ENCODE measurements at places on chromosomes 2 and 18.

DNA sequence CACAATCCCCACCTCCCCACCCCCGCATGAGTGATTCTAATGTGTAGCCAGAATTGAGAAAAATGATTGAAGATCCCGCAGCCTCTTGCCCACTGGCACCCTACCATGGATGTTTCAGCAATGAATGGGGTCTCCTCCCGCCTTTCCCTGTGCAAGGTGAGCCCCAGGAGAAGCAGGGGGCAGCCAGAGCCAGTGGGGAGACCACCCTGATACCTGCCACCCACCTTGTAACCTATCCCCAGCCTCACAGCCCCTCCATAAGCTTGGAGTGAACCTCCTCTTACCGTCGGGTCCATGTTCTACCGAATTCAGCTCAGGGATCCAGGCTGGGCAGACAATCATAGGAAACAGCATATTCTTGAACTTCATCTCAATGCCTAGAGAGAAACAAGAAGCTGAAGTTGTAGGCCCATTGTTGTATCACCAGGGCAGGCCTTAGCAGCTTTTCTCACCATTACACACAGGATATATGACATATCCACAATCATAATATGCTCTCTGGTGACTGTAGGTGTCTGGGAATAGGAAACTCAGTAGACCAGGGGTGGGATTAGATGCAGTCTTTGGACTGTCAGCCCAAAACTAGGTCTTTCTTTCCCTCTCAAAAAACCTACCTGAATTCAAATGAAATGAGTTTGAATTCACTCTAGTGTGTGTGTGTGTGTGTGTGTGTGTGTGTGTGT, 30.9 kb downstream of the XDH start:
- DNase-seq: no peak

GRCh38 chr18:6951336-6952090, 166.1 kb downstream of the LAMA1 start:
- DNase-seq: no peak

GRCh38 chr2:136394136-136395060, 276.4 kb upstream of the CXCR4 start:
- DNase-seq: peak; percentile 41

DNA sequence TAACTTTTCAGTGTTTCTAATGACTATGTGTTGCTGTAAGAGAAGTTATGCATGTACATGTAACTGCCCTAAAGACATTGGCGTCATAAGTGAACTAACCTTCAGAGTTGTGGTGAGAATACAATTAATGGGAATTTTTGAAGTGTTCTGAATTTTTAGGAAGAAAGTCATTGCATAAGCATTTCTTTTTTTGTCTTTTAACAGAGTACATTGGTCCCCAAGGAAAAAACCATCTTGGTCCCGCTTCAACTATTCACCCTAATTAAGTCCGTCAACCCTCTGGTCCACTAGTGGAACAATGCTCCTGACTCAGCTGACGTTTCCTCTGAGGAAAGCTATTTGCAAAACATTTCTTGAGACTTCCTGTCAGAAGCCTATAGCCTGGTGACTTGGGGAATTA, 41.1 kb upstream of the VIT start:
- no peak for DNase-seq

DNA sequence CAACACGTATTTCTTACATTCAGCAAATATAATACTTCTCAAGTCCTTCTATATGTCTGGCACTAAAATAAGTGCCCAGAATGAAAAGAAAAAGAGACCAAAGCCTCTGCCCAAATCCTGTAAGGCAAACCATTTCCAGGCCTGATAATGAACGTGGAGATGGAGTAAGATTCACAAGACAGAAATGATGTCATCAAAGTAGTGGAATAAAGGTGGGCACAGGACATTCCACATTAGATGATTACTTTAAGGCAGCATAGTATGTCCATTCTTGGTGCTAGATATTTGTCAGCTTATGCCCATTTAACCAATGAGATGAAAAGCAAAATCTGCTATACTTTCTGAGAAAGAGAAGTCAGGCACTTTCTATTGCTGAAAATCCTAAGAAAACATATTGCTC, 38.5 kb downstream of the CNTNAP5 start:
- no peak for DNase-seq

- no peak for DNase-seq
These were observed 13.7 kb downstream of the HS6ST1 start for GRCh38 chr2:128304715-128305554.

- DNase-seq: no peak
These were observed 100.5 kb downstream of the KCNF1 start for GRCh38 chr2:11012131-11012693.

GRCh38 chr2:219207884-219208740, 1.5 kb downstream of the ZFAND2B start:
- no peak for DNase-seq

DNA sequence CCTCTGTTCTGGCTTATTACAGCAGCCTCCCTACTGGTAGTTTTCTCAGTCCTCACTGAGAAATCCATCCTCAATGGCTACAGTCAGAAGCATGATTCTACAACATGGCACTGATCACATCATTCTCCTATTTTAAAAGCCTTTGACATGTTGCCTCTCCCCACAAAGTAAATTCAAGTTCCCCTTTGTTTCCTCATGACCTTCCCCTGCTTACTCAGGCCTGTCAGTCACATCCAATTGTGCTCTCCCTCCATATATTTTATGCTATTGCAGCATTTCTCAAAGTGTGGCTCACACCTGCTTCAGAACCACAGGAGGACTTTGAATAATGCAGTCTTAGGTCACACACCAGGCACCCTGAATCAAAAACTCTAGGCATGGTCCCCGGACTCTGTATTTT, 124.6 kb downstream of the SPOPL start:
- DNase-seq: no peak

GRCh38 chr2:94958245-94958644, 67.3 kb upstream of the MAL start:
- no peak for DNase-seq

GRCh38 chr2:127636248-127637235, 9.4 kb upstream of the GPR17 start:
- DNase-seq: no peak

GRCh38 chr2:19462256-19462645, 103.8 kb upstream of the OSR1 start:
- no peak for DNase-seq

- DNase-seq: peak; percentile 89
These were observed 17.5 kb downstream of the SERTAD2 start for GRCh38 chr2:64635976-64636911.

DNA sequence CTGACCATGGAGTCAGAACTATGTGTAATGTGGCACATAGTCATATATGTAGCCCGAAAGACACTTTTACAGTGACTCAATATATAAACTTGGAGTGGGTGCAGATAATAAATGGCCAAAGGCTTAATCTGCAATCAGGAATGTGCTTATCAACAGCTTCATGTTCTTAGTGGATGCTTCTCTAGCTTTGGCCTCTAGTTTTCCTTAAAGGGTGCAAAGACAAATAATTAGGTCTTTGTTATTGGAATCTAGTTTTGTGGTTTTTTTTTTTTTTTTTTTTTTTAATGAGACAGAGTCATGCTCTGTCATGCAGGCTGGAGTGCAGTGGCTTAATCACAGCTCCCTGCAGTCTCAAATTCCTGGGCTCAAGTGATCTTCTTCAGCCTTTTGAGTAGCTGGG, 625.6 kb downstream of the EPHA4 start:
- no peak for DNase-seq

- DNase-seq: peak; percentile 28
These were observed 409.1 kb downstream of the TNS1 start for GRCh38 chr2:217593732-217594131.

- no peak for DNase-seq
These were observed 112.0 kb downstream of the EXOC6B start for GRCh38 chr2:72713857-72714256.

DNA sequence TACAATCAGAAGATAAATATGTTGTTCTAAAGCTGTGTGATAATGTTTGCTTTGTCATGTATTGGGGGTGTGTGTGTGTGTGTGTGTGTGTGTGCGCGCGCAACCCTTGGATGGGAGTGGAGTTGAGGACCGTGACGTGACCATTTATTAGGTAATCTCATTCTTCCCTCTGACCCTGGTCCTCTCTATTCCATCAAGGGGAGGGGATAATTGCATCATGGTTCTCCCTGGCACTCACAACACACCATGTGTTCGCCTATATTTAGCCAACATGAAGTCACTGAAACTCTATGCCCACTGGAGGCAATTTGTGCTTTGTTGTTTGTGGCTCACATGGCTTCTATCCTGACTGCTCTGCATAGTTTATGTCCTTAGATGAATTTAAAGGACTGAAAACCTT, 79.8 kb upstream of the LRPPRC start:
- no peak for DNase-seq

- DNase-seq: no peak
These were observed 279.8 kb downstream of the PLCL1 start for GRCh38 chr2:198084156-198084555.

- no peak for DNase-seq
These were observed 283.5 kb downstream of the PID1 start for GRCh38 chr2:228987441-228988155.

DNA sequence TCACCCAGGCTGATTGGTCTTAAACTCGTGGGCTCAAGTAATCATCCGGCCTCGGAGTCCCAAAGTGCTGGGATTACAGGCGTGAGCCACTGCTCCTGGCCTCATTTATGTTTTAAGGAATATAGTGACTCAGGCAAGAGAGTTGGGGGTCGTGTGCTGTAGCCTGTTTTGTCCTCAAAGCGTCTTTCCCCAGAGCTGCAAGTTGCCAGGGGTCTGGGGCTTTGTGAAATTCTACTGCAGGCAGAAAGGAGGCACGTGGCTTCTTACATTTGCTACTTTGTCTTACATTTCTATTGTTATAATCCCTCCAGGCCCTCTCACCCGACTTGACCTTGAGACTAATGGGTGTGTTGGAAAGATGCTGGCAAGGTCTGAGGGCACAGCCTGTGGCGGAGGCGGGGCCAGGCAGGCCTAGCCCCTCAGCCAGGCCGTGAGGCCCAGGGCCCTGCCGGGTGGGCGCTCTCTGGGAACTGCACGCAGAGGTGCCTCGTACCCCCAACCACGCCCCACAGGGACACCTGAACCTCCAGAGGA, 85.8 kb upstream of the NDUFV2 start:
- DNase-seq: no peak

GRCh38 chr2:72138011-72138881, 9.4 kb downstream of the CYP26B1 start:
- DNase-seq: no peak

- DNase-seq: no peak
These were observed 18.8 kb upstream of the DTNB start for GRCh38 chr2:25692143-25692542.

GRCh38 chr2:62040926-62041325, 135.5 kb downstream of the COMMD1 start:
- no peak for DNase-seq

DNA sequence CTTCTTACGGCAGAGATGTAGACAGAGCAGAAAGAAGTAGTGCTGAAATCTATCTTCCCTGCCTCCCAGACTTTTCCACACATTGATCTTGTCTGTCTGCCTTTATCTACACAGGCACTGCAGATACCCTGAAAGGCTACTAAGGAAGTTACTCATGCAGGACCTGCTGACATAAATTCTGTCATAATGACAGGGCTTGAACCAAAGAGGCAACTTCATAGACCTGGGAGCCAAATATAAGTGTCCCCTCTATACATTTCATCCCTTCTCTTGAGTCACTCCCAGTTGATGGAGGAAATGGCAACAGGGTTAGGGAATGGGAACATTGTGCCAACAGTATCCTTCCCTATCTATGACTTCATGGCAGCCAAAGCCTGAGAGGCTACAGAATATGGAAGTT, 157.5 kb downstream of the TNS1 start:
- no peak for DNase-seq

GRCh38 chr2:42922790-42923579, 130.6 kb upstream of the HAAO start:
- DNase-seq: no peak

DNA sequence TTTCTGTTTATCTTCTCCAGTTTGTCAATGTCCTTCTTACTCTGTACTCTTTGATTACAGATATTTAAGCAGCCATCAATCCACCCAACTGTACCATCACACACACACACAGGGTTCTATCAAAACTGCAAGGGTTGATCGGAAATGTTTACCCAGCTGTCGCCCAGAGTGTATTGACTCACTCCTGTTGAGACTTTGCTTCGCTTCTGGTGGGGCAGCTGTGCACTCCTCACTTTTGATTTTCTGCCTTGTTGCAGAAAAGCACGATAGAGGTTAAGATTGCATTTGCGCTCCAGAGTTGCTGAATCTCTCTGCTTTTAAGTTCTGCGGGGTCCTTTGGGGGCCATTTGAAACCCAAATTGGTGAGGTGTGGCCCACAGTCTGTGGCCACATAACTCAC, 216.2 kb downstream of the SETBP1 start:
- no peak for DNase-seq

DNA sequence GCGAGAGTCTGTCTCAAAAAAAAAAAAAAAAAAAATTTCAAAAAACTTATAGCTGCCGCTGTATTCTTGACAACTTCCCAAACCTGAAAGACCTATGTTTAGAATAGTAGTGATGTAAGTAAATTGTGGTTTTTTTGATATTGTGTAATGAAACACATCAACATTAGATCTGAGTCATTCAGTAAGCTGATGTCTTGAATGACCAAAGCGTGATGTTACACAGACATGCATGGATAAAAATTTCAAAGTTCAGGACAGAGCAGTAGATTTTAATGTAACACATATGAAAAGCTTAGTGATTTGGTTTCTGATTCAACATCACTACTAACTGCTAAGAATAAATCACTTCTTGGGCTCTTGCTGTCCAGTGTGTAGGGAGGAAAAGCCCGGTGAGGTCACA, 69.3 kb upstream of the MEX3C start:
- peak; percentile 2 for DNase-seq

GRCh38 chr2:85257970-85258605, 69.7 kb downstream of the TGOLN2 start:
- DNase-seq: no peak

DNA sequence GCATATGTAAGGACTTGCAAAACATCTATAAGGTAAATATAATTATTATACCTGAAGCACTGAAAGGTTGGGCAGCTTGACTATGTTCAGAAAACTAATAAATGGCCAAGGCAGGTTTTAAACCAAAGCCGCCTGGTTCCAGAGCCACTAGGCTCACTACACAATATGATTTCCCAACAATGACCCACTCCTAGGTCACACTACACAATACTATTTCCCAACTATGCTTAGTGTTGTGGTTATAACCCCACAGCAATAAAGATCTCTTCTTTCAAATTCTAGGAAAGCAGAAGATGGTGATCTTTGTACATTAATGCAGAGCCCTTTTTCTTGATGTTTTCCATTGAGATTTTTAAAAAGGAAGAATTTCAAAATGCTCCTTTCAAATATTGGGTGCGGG, 180.4 kb downstream of the CYRIA start:
- no peak for DNase-seq

- DNase-seq: no peak
These were observed 57.4 kb upstream of the GLI2 start for GRCh38 chr2:120678251-120678650.

DNA sequence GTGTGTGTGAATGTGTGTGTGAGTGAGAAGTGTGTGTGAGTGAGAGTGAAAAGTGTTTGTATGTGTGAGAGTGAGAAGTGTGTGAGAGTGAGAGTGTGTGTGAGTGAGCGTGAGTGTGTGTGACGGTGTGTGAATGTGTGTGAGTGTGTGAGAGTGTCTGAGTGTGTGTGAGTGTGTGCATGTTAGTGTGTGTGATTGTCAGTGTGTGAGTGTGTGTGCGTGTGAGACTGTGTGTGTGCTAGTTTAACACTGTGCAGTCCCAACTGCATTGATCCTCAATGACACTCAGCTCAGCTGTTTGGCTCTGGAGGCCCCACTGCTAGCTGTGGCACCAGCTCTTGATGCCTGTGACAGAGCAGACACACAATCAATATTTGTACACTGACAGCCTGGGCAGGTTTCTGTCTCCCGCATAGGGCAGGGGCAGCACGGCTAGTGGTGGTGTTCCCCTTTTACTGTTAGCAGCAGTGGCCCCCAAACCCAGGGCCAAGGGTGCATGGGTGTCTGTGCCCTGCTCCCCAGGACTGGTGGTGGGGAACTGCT, 135.0 kb downstream of the INHBB start:
- no peak for DNase-seq
